ENCODE measurements at places on chromosomes 6 and 20. TPM values are rescaled to one million over a fixed set of nuclear protein-coding genes. Genes with fewer than 3 reads are reported as not detected.

GRCh38 chr20:46709459-46710152 is at the start of gene SLC2A10:
SLC2A10 (plus strand) TSS chr20:46709649; CDS start chr20:46709737, 88 bp downstream.
- peak; percentile 59 for ATAC-seq

DNA sequence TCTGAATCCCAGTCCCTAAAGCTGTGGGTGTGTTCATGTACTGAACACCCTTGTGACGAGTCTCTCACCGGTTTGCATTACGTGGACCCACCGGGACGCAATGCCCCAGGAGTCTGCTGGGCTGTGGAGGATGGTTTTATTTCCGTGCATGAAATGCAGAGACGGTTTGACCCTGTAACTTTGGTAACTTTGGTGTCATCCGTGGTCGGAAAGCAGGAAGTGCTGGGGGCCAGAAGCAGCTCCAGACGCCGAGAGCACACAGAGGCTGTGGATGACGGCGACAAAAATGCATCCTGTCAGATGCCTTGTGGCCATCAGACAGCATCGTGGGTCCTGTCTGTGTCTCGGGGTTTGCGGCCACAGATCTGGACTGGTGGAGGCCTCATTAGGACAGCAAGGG is 7.2 kb downstream of the BHLHE23 start:
- ATAC-seq = no peak

DNA sequence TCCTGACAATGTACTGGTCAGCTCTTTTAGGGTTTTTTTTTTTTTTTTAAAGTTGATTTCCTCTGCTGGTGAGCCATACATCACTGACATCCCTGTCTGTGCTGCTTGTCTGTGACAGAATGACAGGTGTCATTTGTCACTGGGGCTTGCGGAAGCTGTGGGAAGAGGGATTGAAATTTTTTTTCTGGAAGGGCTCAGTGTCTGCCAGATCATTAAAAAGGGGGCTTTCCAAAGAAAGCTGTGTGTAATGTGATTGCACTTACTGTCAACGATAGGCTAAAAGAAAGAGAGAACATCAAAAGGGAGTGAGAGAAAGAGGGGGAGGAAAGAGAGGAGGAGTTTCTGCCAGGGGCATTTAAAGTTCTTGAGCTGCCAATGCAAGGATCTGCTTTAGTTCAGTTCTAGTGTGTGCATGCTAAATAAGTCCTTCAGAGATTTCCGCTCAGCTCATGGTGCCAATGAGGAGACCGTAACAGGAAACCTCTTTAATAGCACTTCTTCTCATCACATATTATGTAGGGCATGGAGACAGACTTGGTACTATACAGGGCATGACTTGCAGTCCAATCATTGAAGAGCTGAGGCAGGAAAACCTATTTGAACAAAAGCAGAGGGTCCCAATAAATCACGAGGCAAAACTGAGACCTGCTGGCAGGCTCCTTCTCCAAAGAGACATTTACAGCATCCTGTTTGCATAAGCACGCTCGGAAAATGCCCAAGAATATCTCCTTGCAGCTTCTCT is 177.2 kb downstream of the TSHZ2 start:
- ATAC-seq = no peak

GRCh38 chr6:149472241-149472640 is 12.6 kb downstream of the ZC3H12D start:
- ATAC-seq = no peak

- no peak for ATAC-seq
Observed at GRCh38 chr20:1761116-1761515, 103.5 kb upstream of the SIRPG start.

- peak; percentile 76 for ATAC-seq
Observed at GRCh38 chr6:37099442-37099841, 70.5 kb upstream of the PIM1 start.

DNA sequence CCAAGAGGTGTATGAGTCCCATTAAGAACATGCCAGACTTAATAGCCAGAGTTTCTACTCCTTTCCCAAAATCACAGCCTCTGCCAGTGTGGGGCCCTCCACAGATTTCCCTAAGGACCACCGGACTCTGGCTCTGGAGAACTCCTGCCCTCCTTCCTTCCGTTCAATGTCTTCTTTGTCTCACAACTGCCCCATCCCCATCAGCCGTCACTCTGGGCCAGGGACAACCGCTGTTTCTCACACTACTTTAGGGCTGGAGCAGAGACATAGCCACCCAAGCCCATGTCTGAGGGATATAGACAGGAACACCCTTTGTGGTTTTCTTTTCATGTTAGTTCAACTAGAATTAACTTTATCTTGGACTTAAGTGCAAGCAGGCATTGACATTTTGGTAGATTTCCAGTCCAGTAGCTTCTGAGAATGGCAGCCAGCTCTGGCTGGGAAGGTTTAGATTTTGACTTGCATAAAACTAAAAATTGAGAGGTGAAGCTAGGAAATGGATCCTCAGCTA is 6.7 kb upstream of the ACSS1 start:
- no peak for ATAC-seq

- ATAC-seq = no peak
Observed at GRCh38 chr20:45722047-45722446, at the start of gene SPINT4. SPINT4 (plus strand) TSS chr20:45722347; CDS start chr20:45722368, 21 bp downstream.

The PDE10A gene
- total RNA-seq = 0.72 TPM

The HLA-DOB gene
- 0.52 TPM for total RNA-seq

The BPIFA1 gene
- not detected for total RNA-seq

The UTRN gene
- 44.0 TPM for total RNA-seq

Data from esophagus mucosa (tissue), 1 donor.